Progenitor cell of endocrine pancreas (in vitro differentiated cells): ENCODE measurements at places on chromosomes 12 and 14. TPM values are rescaled to one million over a fixed set of nuclear protein-coding genes. Genes with fewer than 3 reads are reported as not detected.

The HHIPL1 gene
- 0.65 and 0.73 TPM in 2 replicates for total RNA-seq

The SLC41A2 gene
- 7.6 and 8.9 TPM in 2 replicates for total RNA-seq

The CLEC9A gene
- not detected in 2 replicates for total RNA-seq

The HOXC10 gene
- not detected in 2 replicates for total RNA-seq

The GTF2H3 gene
- total RNA-seq = 32.7 and 34.8 TPM in 2 replicates

The BAG5 gene
- total RNA-seq = 23.5 and 24.7 TPM in 2 replicates

The TAS2R46 gene
- total RNA-seq = 2.6 and 3.3 TPM in 2 replicates

The ANKRD33 gene
- total RNA-seq = 0.14 and 0.44 TPM in 2 replicates

The DPPA3 gene
- not detected in 2 replicates for total RNA-seq

The RTN1 gene
- 23.4 and 27.0 TPM in 2 replicates for total RNA-seq

The SLCO1A2 gene
- total RNA-seq = 14.1 and 14.7 TPM in 2 replicates

DNA sequence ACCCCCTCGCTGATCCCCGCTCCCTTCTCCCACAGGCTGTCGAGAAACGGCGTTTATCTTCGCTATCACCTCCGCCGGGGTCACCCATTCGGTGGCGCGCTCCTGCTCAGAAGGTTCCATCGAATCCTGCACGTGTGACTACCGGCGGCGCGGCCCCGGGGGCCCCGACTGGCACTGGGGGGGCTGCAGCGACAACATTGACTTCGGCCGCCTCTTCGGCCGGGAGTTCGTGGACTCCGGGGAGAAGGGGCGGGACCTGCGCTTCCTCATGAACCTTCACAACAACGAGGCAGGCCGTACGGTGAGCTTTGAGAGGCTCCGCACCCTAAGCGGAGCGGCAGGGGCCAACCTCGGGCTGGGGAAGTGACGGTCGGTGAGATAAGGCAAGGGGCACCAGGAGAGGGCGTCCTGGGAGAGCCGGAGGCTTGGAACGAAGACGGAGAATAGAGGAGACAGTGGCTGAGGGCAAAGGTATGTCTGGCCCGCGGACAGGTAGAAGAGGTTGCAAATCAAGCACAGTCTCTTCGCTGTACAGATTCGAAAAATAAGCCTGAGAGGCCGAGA is 2.3 kb downstream of the WNT1 start:
- DNase-seq = no peak

DNA sequence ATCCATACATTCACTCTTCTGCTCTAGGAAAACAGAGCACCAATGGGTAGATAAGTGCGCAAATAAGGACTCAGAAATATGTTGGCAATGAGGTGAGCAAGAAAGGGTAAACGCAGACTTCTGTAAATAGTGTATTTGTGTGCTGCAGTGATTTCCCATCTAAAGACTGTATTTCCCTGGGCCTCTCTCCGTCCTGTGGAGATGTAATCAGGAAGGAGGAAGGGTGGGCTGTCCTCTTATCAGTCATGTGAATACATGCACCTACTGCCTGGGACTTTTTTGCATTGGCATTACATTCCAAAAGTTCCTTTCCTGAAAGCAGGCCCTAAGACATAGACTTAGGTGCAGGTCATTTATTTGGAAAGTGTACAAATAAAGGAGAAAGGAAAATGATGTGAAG is 114.5 kb downstream of the OTOGL start:
- no peak for DNase-seq

DNA sequence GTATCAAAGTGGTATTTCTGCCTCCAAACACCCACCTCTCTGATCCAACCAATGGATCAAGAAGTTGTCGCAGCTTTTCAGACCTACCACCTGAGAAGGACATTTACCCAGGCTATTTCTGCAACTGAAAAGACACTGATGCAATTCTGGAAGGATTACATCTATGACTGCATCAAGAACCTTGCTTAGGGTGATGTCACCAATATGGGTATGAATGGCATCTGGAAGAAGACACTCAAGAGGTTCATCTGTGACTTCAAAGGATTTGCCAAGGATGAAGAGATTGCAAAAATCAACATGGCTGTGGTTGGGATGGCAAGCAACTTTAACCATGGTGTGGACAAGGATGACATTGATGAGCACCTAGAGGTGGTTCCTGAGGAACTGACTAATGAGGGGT is 154.2 kb downstream of the PCNX1 start:
- no peak for DNase-seq

DNA sequence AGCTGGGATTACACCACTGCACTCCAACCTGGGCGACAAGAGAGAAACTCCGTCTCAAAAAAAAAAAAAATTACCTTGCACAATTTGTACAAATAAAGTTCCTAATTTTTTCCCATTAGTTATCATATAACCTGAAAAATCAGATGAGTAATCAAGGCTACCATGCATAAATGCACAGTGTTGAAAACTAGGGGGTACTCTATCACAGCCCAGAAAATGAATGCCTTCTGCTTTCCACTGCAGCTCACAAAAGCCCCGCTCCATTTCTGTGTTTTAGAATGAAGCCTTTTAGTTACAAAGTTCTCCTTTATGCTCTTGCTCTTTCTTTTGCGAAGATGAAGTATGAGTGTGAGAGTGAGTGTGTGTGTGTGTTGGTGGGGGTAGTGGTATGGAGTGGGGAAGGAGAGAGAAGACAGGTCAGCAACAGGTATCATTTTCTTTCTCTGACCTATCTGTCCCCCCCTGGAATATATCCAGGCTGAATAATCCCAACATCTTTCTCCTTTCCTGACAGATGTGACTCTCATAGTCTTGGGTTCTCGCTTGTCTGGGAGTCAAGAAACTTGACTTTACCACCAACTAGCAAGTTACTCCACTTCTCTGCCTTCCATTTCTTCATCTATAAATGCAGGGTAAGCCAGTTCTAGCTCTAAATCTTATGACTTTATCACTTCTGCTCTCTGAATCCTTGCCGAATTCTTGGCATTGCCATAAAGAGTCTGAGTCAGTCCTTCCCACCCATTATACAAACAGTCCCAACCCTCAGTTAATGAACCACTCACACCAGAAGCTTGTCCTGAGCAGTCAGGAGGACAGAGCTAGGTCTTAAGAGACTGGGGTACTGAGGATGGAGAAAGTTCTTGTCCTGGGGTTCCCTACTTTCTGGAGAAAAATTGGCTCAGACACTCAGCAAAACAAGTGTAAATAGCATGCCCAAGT is 16.1 kb downstream of the BIN2 start:
- no peak for DNase-seq

DNA sequence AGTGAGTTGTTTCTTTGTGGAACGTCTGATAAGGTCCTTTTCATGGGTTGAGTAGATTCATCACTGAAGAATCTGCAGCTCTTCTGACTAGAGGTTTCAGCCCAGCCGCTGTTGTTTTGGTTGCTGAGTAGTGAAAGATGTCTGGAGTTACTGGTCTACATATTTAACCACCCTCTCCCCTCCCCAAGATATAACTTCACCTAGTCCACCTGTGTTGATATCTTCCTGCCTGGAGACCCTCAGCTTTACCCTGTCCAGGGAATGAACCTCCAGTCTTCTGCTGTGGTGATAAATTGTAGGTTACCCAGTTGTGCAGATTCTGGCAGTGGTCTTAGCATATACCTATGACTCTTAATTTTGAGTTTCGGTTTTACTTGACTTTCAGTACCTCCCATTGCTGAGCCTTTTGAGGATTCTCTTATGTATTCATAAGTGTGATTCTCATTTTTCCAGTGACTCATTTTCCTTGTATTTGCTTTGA is 62.9 kb downstream of the CCDC91 start:
- no peak for DNase-seq

DNA sequence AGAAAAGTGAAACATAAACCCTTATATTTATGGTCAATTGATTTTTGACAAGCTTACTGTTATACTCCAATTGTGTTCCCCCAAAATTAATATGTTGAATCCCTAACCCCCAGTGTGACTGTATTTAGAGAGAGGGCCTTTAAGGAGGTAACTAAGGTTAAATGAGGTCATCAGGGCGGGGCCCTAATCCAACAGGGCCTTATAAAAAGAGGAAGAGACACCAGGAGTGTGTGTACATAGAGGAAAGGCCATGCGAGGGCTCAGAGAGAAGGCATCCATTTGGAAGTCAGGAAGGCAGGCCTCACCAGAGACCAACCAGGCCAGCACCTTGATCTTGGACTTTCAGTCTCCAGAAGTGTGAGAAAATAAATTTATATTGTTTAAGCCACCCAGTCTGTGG is 6.5 kb upstream of the VTI1B start:
- no peak for DNase-seq

GRCh38 chr12:57219205-57219992 is 2.8 kb downstream of the NXPH4 start:
- DNase-seq = no peak

GRCh38 chr14:68191567-68192321 is 372.2 kb downstream of the RAD51B start:
- no peak for DNase-seq

DNA sequence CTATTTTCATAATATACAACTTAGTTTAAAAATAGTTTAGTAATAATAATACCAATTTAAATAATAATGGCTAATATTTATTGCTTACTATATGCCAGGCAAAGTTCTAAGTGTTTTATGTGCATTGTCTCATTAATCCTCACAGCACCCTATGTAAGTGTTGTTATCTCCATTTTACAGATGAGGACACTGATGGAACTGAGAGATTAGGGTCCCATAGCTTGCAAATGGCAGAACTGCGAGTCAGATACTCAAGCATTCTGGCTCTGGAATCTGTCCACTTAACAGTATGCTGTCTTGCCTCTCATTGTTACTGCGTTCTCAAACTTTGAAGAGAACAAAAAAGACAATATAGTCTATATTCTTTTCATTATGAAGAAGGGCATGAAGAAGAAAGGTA is 19.0 kb downstream of the AP5M1 start:
- DNase-seq = no peak

DNA sequence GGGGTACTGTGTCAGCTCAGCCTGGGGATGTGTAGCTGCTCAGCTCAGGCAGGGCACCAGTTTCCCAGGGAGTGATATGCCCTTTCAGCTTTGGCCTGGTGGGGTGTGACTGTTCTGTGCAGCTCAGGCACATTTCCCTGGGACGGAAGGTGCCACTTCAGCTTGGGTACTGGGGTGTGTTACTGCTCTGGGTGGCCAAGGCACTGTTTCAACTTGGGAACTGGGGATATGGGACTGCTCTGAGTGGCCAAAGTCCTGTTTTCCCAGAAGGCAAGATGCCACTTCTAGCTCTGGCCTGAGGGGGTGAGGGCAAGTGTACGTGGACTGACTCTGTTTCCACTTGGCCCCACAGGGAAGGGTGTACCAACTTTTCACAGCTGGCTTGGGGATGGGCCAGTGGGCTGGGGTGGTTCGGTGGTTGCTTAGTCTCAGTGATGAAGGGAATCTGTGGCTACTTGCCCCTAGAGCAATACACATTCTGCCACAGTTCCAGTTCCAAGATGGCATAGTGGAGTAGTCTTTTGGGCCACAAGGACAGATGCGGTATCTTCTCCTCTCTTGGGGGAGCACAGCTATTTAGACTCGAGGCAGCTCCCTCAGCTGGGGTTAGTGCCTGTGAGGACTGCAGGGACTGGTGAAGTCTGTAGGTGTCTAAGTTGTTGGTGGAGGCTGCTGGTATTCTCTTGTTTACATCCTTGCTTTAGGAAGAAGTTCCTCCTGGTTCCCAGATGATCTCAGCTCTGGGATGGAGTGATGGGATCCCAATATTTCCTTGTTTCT is 26.4 kb downstream of the TBC1D15 start:
- DNase-seq = no peak

- DNase-seq = no peak
These were observed 28.3 kb downstream of the ATF7IP start for GRCh38 chr12:14393751-14394150.

GRCh38 chr12:109458771-109459208 is 18.3 kb downstream of the KCTD10 start:
- DNase-seq = no peak

DNA sequence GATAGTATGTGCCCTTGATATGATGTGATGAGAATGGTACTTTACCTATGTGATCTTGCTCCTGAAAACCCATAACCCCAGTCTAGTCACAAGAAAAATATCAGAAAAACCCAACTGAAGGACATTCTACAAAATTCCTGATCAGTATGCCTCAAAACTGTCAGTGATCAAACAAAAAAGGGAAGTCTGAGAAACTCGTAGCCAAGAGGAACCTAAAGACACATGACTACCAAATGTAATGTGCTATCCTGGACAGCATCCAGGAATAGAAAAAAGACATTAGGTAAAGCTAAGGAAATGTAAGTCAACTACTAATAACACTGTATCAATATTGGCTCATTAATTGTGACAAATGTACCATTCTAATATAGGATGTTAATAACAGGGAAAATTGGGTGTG is 4.1 kb upstream of the WIF1 start:
- no peak for DNase-seq
